Activated naive CD4-positive, alpha-beta T cell treated with anti-CD3 and anti-CD28 coated beads, Interleukin-2, amount 50 U/mL, for 72 hours (primary cell): ENCODE measurements at places on chromosomes 5 and 9. TPM values are rescaled to one million over a fixed set of nuclear protein-coding genes. Genes with fewer than 3 reads are reported as not detected.

- no peak for DNase-seq
These were observed 162.1 kb upstream of the FST start for GRCh38 chr5:53318303-53318702.

DNA sequence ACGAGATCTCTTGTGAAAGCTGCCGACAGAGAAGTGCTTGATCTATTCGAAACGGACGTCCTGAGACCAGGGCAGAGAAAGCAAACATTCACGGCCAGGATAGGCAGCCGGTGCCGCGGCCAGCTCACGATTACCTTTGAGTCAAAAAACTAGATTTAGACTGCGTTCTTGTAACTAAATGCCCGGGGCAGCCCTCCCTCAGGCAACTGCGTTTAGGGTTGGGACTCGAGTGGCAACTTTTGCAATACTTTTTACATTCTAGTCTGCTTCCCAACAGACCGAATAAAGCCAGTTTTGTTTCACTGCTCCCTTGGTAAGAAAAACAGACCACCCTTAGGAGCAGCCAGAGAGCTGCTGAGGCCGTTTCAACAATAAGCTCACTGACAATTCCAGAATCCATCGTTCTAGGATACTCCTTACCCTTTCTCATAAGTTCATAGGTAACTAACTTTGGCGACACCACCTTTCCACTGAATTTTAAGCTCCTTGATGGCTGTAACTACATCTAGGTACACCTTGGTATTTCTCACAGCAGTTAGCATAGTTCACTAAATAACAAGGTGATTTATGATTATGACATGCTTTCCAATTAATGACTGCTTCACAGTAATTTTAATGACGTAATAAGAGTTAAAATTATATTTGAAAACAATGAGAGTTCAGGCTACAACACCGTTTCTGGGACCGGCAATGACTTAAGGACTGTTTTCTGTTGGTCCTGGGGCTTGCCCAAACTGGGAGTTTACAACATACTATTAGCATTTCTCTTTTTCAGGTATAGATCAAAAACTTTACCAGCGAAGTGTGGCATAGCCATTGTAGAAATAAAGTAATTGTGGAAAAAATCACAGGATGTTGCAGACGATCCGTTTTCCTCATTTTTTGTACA lies 899 bp upstream of the RAPGEF6 start:
- no peak for DNase-seq

- no peak for DNase-seq
These were observed 278.0 kb upstream of the SMC2 start for GRCh38 chr9:103816146-103816545.

DNA sequence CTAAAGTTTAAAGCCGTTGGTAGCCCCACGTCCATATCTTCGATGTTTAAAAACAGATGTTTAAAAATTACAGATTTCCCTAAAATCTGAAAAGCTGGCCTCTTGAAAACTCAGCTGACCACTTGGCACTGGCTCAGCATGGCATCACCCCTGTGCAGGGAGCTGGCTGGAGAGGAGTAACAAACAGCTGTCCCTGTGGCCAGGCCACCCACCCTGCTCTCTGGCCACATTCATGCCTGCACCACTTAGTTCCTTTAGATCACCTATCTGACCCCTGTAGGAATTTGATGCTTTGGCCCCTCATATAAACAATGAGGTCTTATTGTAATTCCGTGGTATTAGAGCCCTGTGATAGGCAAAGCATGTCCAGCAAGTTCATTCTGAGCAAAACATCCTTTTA lies 107.5 kb downstream of the FRMD3 start:
- DNase-seq: no peak

- no peak for DNase-seq
These were observed 239.0 kb downstream of the FANCC start for GRCh38 chr9:95078511-95078910.

The STC2 gene
- total RNA-seq: 39.5 TPM

The POU5F2 gene
- total RNA-seq: 1.2 TPM

DNA sequence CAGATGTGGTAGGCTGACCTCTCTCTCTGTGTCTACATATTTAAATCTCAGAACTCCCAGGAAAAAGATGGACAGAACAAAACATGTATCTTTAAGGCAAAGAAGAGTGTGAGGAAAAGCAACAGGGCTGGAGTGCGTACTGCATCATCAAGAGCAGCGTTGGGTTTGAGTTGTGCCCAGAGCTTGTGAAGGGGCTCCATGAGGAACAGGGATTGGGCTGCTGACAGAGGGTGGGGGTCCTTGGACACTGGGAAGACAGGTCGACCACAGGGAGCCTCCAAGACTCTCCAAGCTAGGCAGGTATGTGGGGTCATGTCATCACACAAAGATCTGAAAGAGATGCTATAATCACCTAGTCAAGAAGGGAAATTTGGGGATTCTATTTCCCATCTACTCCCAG lies 309.9 kb downstream of the IRX1 start:
- DNase-seq: no peak

The DOCK2 gene
- total RNA-seq: 220 TPM

The PTCD2 gene
- total RNA-seq: 12.8 TPM

DNA sequence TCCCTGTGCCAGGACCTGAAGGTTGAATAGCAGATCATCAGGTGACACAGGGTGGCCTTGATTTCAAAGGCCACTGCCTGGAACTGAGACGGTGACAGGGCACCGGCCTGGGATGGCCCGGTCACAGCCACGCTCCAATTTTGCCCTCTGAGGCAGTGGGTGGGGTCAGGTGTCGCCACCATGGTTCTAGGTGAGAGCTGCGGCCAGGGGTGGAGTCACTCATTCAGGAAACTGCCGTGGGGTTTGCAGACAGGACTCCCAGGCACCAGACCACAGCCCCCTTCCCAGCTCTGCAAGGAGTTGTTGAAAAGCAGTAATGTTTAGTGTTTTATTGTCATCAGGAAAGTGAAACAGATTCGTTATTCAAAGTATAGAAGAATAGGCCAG lies 17.3 kb upstream of the RNU6ATAC start:
- DNase-seq: peak; percentile 47

The ZNF883 gene
- total RNA-seq: 1.0 TPM

The TAF11L2 gene
- not detected for total RNA-seq

The SNAPC3 gene
- 23.8 TPM for total RNA-seq
